ENCODE measurements at places on chromosomes 1 and 21.

DNA sequence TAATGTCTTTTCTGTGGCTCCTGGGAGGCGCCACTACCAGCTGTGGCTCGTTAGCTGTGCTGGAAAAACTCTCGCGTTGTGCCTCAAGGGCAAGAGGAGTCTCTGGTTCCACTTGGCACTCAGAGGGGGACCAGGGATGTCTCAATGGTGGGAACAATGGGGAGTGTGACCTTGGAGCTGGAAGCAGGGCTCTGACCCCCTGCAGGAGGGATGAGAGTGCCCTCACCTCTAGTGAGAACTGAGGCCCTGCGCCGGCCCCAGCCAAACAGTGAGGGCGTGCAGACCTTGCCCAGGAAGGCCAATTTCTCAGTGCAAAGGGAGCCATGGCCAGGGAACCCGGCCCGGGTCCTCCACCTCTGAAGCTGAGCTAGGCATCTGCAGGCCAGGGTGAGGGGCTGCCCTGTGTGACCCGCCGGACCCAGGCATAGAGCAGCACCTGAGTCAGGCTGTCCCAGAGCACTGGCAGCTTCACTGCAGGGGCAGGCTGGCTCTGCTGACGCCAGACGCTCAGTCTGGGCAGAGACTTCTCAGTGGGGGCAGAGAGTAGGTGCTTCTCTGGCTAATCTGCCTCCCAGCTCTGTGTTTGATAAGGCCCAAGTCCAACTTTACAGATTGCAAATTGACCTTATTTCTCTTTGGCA lies 1.8 kb downstream of the RD3 start:
- DNase-seq: no peak

DNA sequence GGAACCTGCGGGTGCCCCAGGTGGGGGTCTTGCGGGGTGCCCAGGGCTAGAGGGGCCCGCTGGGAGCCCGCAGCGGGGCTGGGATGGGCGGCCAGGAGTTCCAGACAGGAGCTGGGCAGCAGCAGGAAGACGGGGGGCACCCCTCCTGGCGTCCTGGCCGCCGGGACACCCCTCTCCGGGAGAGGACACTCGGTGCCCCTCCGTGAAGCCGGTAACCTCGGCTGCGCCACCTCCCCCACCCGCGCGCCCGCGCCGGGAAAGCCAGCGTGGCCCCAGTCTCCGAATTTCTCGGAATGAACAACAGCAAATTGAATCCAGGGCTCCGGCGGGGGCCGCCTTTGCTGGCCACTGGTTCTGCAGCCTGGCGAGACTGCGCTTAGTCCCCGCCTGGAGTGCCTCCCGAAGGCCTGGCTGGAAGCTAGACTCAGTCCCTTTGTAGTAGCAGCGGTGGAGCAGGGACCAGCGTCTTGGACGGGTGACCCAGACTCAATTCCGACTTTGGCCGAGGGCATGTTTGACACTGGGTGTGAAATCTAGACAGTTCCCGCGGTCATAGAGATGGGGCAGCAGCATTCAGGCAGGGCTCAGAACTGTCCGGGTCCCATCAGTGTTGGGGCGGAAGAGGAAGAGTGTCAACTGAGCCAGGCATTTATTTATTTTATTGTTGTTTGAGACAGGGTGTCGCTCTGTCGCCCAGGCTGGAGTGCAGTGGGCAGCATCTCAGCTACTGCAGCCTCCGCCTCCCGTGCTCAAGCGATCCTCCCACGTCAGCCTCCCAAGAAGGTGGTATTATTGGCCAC lies 773 bp downstream of the IFNGR2 start:
- DNase-seq: no peak

GRCh38 chr1:178356299-178356698 lies 140.5 kb downstream of the CLEC20A start:
- DNase-seq: no peak

GRCh38 chr1:153677718-153678518 lies 570 bp upstream of the NPR1 start:
- no peak for DNase-seq

GRCh38 chr1:46594063-46594462 lies 10.0 kb downstream of the MKNK1 start:
- DNase-seq: no peak

DNA sequence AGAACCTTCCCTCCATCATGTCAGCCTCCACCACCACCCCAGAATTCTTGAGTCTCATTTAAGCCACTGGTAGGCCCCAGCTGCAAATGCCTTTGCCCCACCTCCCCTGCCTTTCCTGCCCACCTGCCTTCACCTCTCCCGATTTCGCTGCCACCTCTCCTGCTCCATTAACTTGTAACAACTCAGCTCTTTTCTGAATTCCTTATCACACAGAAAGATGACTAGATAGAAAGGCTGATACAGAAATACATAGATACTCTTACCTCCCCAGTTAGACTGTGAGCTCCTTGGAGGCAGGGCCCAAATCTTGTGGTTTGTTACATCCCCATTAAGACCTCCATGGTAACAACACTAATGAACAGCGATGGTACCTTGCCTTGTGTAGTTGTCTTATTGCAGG lies 69.5 kb downstream of the ATP5PO start:
- no peak for DNase-seq

DNA sequence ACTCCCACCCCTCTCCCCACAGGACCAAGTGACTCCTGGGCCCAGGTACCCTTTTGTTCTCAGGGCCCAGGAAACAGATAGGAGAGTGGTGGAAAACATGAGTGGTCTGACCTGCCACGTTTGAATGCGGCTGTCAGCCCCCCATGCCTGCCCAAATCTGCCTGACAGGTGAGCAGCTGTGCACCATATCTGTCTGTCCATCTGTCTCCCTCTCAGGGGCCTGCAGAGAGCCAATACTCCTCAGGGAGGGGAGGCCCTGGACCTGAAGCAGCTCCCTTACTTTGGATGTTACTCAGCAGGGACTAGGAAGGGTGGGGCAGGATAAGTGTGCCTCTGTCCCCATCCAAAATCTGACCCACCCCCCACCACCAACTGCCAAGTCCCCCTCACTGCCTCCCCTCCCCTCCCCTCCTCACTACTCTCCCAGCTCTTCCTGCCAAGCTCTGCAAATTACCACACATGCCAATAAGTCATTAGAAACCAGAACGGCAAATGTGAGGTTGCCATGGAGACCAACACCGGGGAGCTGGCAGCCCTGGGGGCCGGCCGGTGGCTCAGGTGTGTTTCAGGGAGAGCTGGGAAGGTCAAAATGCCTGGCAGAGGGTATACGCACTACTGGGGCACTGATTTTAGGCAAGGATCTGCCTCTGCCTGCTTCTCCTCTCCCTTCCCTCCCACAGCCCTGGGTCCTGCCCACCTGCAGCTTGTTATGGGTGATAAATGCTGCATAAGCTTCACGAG lies 11.5 kb downstream of the LRRN2 start:
- DNase-seq: peak; percentile 84

DNA sequence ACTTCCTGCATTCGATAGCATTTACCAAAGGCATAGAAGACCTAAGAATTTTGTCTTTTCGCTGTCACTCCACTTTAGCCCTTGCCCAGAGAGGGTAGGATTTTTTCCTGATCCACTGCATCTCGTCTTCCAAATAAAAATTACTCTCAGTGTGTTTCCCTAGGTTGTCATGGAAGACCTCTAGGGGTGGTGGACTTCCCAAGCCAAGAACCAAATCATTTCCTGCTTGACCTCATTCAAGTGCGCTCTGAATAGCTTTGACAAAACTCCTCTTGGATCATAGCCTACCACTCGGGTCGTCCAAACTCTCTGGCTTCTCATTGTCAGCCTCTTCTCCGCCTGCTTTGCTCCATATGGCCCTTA lies 431 bp upstream of the C1orf52 start:
- DNase-seq: peak; percentile 88

GRCh38 chr1:205274041-205274691 lies 46.4 kb downstream of the TMCC2 start:
- DNase-seq: no peak

DNA sequence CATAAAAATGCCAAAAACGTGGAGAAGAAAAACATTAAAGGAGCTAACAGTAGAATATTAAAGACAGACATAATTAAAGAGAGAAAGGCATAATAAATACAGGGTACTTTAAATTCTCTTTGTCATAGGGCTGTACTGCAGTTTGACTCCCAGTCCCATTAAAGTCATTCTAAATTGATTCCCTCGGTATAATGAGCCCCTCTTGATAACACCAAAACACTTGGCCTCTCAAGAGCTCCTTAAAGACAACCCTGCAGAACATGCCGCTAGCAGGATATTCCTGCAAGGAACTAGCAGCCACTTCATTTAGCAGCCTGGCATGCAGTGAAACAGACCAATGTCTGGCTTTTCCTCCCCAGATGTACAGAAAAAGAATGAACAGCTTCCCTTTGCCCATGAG lies 273.8 kb upstream of the ESRRG start:
- no peak for DNase-seq

GRCh38 chr1:92623187-92623778 lies 136.6 kb upstream of the GFI1 start:
- DNase-seq: no peak

- DNase-seq: no peak
Measured at GRCh38 chr1:4633346-4633745, 21.1 kb upstream of the AJAP1 start.

- DNase-seq: no peak
Measured at GRCh38 chr1:201573030-201573429, 34.1 kb downstream of the NAV1 start.

GRCh38 chr21:26840912-26841311 lies 4.3 kb downstream of the ADAMTS1 start:
- peak; percentile 65 for DNase-seq
